ENCODE measurements at places on chromosomes 12 and 14.

DNA sequence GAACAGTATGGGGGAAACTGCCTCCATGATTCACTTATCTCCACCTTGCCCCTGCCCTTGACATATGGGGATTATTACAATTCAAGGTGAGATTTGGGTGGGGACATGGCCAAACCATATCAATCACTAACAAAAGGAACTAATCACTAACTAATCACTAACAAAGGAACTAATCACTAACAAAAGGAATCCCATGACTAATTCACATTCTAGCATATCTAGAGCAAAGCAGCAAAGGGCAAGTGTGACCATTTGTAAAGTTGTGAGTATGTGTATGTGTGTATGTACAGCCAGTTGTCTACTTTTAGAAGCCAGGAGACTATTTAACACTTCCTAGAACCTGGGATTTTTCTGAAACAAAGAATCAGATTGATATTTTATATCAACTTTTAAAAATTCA is 30.9 kb upstream of the PCED1B start:
- DNase-seq = no peak

- no peak for DNase-seq
These were observed 116.4 kb downstream of the NUBPL start for GRCh38 chr14:31677630-31678029.

DNA sequence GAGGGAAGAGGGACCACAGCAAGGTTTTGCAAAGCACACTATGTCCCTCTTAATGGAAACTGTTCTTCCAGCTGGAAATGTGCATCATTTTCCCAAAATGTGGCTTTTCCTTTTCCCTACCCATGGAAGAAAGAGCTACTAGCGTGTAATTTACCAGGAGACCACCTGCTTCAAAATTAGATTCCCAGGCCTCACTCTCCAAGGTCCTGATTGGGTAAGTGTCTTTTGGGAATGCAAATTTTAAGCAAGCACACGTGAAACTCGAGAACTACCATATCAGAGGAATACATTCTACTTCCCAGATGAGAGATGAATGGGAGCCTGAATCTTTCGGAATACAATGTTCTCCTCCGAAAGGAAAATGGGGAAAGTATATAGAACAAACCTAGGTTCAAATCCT is 201.6 kb upstream of the NOS1 start:
- no peak for DNase-seq

DNA sequence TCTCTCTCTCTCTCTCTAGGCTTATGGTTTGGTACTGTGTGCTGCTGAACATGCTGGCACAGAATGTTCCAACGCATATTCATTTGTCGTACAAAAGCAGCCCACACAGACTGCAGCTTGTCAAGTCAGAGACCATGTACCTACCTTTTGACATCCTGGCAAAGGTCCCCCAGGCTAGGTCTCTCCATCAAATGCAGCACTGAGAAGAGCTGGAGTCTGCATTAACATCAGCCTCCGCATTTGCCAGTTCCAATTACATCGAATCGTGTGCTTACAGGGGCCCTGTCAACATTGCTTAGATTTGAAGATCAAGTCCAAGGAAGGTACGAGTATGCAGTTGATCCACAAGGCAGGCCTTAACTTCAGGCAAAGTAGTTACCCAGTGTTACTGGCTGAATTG is 47.9 kb downstream of the GPR135 start:
- DNase-seq = no peak

- no peak for DNase-seq
These were observed 40.8 kb downstream of the TGFB3 start for GRCh38 chr14:75941030-75941429.

DNA sequence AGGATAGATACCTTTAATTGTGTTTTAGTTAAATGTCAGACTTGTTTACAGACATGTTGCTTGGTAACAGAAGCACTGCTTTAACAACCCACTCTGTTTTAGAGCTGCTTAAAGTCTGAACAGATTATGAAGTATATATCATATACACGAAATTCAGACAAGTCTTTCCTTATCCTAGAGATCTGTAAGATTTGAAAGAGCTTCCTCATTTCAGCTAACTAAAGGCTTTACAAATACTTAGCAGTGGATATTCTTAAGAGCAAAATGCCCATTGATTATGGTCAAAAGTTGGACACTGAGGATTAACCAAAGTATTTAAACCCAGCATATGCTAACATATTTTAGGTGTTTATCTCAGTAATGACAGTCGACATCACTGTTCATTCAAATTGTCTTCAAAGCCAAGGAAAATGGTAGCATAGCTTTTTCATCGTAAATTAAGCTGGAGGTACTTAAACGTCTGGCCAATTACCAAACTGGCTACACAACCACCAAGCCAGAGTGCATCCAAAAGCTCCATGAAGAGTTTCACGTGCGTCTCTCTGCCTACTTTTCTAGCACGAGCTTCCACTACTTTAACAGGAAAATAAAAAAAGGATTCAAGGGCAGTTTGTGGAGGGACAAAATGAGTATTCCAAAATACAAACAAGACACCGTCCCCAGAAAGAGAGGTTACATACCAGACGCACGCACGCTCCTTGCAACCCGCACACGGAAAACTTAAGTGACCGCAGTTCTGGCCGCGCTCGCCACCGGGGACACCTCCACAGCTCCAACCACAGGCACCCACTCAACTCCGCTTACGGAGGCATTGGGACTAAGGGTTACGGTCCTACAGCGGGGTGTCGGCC is 565 bp downstream of the CEP83 start:
- DNase-seq = no peak

- no peak for DNase-seq
These were observed 3.1 kb downstream of the SLC25A29 start for GRCh38 chr14:100303179-100303578.

GRCh38 chr12:1769809-1770494 is 50.4 kb upstream of the LRTM2 start:
- no peak for DNase-seq

DNA sequence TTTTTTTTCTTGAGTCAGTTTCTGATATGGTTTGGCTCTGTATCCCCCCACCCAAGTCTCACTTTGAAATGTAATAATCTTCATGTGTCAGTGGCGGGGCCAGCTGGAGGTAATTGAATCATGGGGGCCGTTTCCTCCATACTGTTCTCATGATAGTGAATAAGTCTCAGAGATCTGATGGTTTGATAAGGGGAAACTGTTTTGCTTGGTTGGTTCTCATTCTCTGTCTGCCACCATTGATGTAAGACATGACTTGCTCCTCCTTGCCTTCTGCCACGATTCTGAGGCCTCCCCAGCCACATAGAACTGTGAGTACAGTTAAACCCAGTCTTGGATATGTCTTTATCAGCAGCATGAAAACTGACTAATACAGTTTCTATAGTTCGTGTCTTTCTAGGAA is 42.9 kb downstream of the WNK1 start:
- no peak for DNase-seq

- DNase-seq = no peak
These were observed 12.7 kb downstream of the TMED8 start for GRCh38 chr14:77364146-77364545.

GRCh38 chr12:1606021-1606622 is 11.7 kb upstream of the FBXL14 start:
- peak; percentile 18 for DNase-seq

- no peak for DNase-seq
These were observed 143.6 kb downstream of the DYRK2 start for GRCh38 chr12:67792185-67792584.

DNA sequence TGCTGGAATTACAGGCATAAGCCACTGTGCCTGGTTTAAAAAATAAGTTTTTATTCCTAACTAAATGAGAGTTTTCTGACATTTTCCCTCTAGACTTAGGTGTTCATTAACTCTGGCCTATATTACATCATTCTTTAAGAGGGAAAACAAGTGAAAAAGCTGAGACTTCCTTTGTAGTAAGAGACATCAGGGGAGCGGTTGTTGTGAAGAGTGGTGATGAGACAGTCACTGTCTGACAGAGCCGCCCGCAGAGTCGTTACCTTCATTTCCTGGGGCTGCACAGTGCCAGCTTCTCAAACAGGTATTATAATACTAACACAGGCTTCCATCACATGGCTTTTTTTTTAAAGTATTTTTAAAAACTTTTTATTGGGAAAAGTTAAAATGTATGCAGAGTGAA is 19.7 kb upstream of the TDRD9 start:
- DNase-seq = peak; percentile 48

DNA sequence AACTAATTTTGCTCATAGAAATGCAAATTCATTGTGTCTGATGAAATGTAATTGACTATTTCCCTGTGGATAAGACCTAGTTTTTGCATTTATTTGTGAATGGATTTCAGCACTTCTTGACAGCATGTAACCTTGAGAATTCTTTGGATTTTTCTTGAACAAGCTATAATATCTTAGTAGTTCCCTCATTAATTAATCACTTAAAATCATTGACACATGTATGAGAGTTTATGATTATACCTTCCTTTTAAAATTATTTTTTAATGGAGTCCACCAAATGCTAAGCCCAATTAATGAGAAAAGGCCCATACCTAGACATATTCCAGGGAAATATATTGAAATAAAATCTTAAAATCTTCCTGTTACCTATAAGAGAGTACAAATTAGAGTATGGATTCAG is 16.8 kb downstream of the GLIPR1L2 start:
- no peak for DNase-seq

- DNase-seq = no peak
These were observed 137.8 kb downstream of the HMGA2 start for GRCh38 chr12:65962036-65962430.

GRCh38 chr14:82776958-82777357 is 1243.3 kb upstream of the SEL1L start:
- no peak for DNase-seq

GRCh38 chr12:33437598-33437997 is 2.0 kb downstream of the SYT10 start:
- no peak for DNase-seq

- DNase-seq = no peak
These were observed 107.6 kb upstream of the FUT8 start for GRCh38 chr14:65304963-65305362.

DNA sequence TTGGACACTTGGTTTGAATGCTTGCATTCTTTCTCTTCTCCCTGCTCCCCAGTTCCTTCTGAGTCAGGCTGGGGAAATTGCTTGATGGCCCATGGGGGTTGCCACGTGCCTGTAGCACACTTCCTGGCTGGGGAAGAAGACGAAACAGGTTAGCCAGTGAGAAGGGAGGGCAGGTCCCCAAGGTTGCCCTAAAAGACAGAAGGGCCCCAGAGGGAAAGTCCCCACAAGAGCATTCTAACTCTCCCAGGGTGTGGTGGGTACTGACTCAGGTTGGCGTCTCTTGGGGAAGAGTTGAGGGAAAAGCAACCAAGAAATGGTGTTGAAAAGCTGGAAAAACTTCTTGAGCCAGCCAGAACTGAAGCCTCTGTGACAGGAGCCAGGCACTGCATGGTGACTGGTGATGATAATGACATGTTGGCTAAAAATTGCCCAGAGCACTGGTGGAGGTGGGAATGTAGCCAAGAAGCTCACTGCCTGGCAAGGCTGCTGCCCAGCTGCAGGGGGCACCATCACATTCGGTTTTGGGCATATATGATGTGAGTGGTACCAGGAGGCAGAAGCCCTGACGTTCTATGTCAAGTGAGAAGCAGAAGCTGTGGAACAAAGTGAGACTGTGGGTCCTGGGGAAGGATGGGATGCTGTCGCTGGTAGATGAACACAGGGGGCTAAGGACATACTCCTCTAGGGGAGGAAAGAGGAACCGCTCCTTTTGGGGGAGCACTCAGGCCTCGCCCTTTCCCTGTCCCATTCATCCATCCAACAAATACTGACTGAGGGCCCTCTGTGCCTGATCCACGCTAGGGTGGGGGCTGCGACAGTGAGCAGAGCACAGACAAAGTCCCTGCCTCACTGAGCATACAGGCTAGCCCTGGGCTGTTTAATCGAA is 8.1 kb upstream of the RABGGTA start:
- no peak for DNase-seq

DNA sequence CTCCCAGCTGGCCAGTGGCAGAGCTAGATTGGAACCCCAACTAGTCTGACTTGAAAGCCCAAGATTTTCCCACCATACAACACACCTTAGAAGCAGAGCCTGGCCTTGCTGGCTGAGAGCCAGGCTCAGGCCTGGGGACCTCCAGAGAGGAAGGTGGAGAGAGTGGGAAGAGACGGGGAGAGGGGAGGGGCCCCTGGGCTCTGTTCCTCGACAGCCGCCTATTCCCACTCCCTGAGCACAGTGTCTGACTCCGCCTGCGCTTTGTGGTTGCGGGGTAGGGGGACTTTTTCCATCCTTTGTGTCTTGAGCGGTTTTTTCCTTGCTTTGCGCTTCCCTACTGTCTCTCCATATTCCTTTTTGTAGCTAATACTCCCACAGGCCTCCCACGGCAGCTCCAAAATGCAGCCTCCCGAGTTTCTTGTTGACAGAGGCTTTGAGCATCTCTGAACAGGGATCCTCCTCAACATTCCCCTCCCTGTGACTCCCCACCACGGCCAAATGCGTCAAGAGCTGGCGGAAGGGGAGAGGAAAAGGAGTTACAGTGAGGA is 4.0 kb upstream of the KCNH3 start:
- DNase-seq = no peak

- DNase-seq = peak; percentile 47
These were observed 4.3 kb downstream of the GPR132 start for GRCh38 chr14:105060751-105061427.

DNA sequence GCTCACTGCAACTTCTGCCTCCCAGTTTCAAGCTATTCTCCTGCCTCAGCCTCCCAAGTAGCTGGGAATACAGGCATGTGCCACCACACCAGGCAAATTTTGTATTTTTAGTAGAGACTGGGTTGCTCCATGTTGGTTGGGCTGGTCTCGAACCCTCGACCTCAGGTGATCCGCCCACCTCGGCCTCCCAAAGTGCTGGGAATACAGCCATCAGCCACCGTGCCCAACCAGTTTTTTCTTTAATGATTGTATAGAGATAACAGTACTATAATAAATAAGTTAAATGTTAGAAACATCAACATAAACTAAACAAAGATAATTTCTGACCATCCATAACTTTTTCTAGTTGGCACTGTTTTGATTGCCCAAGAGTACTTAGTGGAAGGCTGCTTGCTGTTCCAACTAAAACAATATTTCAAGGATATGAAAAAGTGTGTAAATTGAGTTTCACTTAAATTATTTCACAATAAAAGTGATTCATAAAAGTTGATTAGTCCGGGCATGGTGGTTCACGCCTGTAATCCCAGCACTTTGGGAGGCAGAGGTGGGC is 5.6 kb downstream of the GON7 start:
- DNase-seq = no peak

DNA sequence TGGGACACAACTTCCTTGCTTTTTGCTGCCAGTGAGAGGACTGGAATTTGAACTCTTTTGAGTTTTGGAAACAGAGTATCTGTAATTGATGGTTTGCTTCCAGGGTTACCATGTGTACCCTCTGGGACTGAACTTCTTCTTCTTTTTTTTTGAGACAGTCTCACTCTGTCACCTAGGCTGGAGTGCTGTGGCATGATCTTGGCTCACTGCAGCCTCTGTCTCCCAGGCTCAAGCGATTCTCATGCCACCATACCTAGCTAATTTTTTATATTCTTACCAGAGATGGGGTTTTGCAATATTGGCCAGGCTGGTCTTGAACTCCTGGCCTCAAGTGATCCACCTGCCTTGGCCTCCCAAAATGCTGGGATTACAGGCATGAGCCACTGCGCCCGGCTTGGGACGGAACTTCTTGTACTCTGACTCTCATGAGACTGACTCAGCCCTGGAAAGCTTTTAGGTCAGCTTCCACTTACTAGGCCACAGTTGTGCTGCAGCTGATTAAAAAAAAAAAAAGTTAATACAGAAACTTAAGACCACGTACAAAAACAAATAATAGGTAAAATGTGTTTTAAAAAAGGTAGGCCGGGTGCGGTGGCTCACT is 15.8 kb downstream of the SEL1L start:
- DNase-seq = no peak
